Stimulated activated effector memory CD8-positive, alpha-beta T cell treated with anti-CD3 and anti-CD28 coated beads, Interleukin-12 subunit alpha, Interleukin-12 subunit beta, amount 100 ng/mL, for 72 hours (primary cell): ENCODE measurements at places on chromosomes 4 and X.
A peak's percentile ranks its signal among the peaks of the same experiment; 100 is the strongest.

GRCh38 chrX:72016881-72017783, 106.5 kb downstream of the NHSL2 start:
- DNase-seq: no peak

DNA sequence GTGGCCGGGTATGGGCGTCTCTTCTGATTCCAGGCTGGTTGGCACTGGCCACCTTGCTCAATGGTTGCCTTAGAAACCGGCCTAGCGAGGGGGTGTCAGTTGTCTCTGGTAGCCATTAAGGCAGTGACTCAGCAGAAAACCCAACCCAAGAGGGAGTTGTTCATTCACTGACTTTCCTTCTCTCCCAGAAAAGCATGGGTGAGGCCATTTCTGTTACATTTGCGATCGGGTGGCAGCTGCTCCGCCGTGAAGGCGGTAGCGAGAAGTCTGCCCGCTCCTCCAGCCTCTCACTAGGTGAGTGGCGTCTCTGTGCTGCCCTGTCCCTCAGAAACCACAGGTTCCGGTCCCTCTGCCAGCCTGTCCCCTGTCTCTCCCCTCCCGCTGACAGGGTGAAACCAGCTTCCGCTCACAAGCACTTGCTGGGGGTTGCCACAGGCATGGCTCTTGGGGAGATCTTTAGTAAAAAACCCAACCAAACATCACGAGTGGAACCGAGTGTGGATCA, 17.4 kb downstream of the IRAK1 start:
- DNase-seq: peak; percentile 70

DNA sequence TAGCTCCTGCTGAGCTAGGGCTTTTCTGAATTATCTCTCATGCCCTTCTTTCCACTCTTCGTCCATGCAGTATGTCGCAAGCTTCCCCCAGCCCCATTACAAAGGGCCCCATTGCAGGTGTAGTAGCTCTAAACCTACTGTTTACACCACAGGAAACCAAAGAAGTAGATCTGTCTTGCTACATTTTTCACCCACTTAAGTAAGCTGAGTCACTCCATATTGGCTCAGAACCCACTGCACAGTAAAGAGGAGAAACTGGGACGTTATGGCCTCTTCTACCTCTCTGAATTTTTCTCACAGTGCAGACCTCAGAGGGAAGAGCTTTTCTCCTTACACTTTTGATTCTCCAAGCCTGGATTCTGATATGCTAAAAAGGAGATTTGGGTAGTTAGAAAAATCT, 200.2 kb downstream of the SMARCA1 start:
- no peak for DNase-seq

- no peak for DNase-seq
Measured at GRCh38 chrX:2517055-2517454, 16.3 kb upstream of the DHRSX start.

- no peak for DNase-seq
Measured at GRCh38 chr4:6907658-6908191, 1.9 kb upstream of the TBC1D14 start.

DNA sequence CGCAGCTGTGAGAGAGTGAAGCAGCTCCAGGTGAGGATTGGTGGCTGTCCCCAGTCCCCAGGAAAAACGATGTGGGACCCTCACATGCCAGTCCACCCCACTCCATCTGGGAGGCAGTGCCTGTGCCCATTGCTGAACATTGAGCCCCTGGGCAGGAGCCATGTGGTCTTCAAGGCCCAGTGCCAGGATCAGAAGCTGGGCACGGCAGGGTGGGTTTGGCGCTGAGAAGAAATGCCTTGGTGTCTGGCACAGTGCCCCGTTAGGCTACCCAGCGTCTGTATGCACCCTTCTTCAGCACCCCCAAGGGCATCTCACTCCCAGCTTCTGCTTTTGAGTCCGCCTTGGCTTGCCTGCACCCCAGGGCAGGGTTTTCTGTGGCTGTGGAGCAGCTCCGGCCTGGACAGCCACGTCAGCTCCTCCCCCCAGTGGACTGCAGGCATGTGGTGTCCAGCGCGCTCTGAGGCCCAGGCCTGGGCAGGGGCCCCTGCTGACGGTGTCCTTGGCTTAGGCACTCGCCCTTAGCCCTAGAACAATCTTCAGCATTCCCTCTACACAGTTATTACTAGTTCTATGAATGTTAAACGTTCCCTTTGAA, 28.6 kb downstream of the RGS12 start:
- no peak for DNase-seq

GRCh38 chrX:9724711-9725110, 40.9 kb downstream of the GPR143 start:
- DNase-seq: no peak

DNA sequence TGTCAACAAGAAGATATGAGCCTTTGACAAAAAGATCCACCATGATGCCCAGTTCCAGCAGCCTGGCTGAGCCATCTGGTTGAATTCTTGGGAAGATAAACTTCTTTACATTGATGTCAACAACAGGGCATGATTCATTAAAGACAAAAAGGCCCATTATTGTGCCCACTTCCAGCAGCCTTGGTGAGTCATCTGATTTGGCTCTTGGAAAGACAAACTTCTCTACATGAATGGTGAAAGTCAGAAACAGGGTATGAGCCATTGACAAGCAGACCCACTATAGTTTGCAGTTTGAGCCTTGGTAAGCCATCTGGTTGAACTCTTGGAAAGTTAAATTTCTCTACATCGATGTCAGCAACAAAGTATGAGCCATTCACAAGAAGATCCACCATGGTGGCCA, 4.1 kb upstream of the CSF2RA start:
- no peak for DNase-seq

DNA sequence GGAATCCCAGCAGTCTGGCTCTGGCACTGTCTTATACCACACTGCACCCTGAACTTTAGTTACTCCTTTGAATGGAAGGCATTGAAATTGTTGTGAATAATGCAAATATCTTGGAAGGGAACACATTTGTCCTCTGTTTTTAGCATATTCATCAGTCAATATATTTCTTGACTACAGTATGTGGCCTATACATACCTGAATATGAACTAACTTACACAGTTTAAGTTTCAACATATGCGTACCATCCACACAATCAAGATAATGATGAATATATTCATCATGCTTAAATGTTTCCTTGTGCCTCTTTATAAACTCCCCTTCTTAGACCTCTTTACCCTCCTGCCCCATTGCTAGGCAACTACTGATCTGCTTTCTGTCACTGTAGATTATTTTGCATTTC, 145.7 kb upstream of the ESX1 start:
- DNase-seq: no peak

DNA sequence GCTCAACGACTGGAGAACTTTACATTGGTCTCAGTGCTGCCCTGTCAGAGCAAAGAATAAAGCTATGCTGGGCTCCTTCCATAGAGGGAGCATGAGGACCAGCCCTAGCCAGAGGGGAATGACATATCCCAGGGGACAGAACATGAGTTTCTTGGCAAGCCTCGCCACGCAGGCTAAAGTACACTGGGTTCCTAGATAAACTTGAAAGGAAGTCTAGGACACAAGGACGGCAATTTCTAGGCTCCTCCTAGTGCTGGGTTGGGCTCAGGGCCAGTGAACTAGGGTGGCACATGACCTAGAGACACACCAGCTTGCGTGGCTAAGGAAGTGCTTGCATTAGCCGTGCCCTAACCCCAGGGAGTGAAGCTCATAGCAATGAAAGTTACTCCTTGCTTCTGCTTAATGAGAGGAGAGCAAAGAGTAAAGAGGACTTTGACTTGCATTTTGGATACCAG, 141.0 kb downstream of the MAB21L2 start:
- DNase-seq: no peak

DNA sequence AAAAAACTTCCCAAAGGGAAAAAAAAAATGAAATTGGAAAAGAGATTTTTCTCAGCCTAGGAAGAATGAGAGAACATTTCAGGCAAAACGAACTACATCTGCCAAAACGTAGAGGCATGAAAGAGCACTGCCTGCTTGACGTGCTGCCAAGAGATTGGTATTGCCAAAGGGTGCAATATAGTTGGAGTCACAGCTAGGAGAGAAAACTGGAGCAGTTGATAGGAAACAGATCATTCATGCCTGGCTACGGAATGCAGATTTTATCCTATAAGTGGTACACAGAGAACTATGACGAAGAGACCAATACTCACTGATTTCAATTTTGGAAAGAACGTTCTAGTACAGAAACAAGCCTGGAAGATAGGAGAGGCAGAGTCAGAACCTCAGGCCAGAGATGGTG, 68.4 kb upstream of the IQCM start:
- DNase-seq: no peak

DNA sequence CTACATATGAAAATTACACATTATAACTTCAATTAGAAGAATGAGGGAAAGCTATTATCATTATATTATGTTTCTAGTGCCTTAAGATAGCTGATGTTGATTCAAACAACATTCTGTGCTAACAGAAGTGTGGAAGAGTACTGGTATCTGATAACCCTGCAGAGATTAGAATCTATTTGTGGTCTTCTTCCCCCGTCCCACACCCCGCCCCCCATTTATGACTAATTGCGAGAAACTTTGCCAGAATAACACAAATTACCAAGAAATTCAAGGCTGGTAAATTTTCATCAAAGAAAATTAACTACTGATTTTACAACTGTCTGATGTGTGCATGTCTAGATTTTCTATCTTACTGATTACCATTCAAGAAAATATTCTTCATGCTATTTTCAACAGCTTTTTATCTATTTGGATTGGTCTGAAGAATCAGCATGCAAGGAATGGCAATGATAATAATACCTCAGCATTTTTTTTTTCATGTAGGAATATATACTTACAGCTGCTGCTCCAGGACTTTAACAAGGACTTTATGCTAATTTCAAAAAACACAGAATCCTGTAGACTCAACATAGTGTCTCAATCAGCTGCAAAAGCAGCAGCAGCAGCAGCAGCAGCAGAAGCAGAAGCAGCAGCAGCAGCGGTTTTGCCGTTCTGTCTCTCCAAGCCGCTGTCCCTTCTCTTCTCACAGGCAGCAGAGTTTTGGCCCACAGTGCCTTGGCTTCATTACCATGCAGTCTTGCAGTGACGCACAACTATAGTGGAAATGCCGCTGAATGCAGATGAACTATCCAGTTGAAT, 126.7 kb downstream of the FRYL start:
- no peak for DNase-seq
